ENCODE measurements at places on chromosomes 12 and 14.

DNA sequence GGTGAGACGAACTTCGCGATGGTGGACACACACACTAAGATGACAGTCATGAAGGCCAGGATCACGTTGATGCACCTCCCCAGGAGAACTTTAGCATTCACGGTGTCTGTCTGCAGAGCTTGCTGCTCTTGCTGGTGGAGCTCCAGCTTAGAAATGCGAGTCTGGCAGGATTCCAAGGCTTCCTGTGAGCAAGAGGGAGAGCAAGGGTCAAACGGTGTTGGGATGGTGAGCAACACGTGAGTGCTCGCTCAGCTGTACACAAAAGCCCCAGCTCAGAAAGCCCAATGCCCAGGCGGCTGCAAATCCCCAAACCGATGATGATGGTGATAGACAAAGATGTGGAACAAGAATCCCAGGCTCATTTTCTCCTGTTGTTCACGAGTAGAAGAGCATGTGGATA, 78.8 kb downstream of the TMCC3 start:
- no peak for DNase-seq

DNA sequence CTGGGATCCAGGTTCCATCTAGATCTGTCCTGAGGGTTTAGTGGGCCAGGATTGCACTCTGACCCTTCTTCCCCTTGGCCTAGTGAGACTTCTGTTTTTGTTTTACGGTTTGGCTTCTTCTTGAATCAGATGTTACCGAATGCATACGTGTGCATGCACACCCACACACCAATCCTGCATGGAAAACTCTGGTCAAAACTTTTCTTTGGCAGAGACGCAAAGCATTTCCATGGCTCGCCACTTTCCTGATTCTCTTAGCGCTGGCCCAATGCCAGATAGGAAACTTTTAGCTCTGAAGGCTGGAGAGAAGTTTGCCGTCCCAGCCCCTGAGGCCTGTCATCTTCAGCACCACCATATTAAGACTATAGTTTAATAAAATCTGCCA, 67.4 kb upstream of the ACTN1 start:
- DNase-seq, result no peak

DNA sequence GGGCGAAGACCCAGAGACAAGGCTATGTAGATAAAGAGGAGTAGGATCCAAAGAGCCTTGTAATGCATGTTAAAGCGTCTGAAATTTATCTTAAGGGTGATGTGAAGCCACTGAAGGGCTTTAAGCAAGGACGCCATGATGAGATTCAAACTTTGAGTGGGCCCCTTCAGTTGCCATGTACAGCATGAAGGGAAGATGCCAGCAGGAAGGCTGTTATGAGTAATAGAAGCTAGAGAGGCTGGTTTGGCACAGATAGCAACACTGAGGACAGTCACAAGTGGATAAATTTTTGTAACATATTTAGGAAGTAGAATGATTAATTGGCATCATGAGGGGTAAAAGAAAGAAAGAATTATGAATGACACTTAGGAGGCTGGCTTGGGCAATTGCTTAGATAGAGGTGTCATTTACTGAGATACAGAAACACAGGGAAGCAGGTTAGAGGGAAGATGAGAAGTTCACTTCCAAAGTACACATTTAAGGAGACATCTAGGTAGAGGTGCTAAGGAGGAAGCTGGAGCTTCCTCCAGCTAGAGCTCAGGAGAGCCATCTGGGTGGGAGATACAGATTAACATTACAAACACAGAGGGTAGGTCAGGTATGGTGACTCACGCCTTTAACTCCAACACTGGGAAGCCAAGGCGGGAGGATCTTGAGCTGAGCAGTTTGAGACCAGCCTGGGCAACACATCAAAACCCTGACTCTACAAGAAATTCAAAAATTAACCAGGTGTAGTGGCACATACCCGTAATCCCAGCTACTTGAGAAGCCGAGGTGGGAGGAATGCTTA, 13.7 kb downstream of the ATG2B start:
- DNase-seq, result no peak

GRCh38 chr14:90804292-90805083, 11.7 kb downstream of the TTC7B start:
- DNase-seq, result no peak

DNA sequence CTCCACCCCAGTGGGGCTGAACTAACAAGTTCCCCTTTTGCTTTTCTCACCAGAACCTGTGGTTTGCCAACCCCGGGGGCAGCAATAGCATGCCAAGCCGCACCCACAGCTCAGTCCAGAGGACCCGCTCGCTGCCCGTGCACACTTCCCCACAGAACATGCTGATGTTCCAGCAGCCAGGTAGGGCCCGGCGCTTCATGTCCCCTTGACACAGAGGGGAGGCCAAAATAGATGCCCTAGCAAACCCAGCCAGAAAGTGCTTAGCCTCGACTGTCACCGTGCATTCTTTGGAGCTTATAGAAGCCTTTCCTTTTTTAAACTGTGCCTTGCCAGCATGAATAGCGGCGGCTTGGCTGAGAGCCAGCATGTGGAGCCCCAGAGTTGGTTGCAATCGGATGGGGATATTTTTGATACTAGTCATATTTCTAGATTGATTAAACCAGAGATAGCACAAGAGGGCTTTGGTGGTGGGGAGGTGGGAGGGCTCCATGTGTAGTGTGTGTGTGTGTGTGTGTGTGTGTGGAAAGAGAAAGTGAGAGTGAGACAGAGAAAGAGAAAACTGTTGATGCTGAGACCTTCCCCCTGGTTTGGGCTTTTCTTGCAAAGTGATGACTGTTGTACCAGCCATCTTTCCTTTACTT, 126.1 kb downstream of the GCH1 start:
- DNase-seq, result peak; percentile 25

- no peak for DNase-seq
These were observed 1107.4 kb upstream of the SEL1L start for GRCh38 chr14:82641050-82641540.

DNA sequence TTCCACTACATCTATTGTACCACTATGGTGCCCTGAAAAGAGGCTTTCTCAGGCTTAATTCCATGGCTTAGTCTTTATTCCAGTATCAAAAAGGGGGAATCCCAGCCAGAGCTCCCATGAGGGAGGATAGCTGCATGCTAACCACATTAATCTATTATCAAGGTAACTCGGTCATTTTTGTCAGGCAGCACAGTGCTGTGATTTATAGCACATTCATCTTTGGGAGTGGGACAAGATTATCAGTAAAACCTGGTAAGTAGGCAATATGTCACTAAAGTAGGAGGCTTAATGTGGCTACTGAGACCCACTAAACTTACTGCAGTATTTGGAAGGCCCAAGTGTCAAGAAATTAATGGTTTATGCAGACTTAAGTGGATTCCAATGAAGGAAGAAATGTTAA, 58.9 kb downstream of the DAD1 start:
- DNase-seq, result no peak

GRCh38 chr14:83873669-83874068, 1656.3 kb upstream of the FLRT2 start:
- no peak for DNase-seq

- no peak for DNase-seq
These were observed 117.0 kb upstream of the DYRK2 start for GRCh38 chr12:67531501-67531900.

GRCh38 chr12:65810036-65810435, 14.2 kb upstream of the HMGA2 start:
- no peak for DNase-seq

DNA sequence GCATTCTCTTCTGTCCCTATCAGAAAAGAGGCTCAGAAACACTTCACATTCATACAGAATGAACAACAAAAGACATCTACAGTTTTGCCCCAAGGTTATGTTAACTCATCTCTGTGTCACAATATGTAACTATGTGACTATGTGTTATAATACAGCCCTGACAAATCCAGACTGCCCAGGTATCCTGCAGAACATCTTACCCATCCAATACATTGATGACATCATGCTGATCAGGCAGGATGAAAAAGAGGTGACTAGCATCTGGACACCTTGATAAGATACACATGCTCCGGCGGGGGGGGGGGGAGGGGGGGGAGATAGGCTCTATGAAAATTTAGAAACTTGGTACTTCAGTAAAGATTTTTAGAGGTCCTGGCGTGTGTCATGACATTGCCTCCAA, 8.3 kb upstream of the GNS start:
- DNase-seq, result no peak

GRCh38 chr12:48717252-48717695, 767 bp upstream of the CCNT1 start:
- DNase-seq, result no peak

DNA sequence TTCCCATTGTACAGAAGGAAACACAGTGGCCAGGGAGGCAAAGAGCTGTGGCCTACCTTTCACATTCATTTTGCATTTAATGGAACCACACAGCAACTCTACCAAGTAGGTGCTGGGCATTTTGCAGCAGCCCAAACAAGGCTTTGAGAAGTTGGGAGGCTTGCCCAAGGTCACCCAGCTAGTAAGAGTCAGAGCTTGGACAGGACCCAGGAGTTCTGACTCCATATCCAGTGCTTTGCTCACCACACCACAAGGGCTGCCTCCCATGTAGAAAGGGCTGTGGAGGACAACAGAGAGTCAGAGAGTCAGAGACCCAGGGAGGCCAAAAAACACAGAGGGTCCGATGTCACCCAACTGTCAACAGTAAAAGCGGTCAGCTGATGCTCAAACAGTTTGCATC, 400.2 kb downstream of the BCL11B start:
- no peak for DNase-seq

GRCh38 chr14:92686411-92686899, 62.0 kb downstream of the LGMN start:
- DNase-seq, result no peak

DNA sequence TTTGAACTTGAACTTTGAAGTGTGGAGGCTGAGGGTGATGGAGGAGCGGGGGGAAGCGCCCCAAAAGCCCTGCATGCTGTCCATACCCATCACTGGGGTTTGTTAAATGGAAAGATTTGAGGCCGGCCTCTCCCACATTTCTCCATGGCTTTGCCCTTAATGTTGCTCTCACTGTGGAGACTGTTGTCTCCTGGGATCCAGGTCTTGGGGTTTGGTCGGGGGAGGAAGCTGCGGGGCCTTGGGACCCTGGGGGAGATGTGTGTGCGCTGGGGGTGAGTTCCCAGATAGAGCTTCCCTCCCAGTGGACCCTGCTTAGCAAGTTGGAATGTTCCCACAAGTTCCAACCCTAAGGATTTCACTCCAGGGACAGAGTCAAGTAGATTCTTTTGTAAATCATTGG, 28.0 kb upstream of the LRTM2 start:
- DNase-seq, result no peak

DNA sequence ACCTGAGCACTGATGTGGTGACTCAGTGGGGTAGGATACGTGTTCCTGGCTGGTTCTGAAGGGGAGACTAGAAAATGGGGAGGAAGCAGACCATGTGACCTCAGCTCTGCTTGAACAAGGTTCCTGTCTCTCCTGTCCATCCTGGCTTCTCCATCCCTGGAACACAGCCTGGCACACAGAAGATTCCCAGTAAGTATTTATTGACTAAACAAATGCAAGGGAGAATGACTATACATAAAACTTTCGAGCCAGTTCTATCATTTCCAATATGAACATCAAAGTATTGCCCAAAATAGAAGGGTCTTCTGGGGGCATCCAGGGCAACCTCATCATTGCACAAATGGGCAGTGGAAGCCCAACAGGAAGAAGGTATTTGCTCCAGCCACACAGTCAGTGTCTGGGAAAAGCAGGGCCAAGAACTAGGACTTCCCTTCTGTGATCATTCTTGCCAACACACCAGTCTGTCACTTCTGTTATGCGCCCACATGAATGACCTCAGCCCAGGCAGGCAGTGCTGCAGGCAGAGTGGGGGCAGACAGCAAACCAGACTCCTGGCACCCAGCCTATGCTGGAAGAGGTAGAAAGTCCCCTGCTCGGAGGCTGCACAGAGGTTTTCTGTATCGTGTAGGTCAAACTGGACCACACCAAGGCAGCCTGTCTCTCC, 5.6 kb upstream of the SERPINA9 start:
- no peak for DNase-seq

DNA sequence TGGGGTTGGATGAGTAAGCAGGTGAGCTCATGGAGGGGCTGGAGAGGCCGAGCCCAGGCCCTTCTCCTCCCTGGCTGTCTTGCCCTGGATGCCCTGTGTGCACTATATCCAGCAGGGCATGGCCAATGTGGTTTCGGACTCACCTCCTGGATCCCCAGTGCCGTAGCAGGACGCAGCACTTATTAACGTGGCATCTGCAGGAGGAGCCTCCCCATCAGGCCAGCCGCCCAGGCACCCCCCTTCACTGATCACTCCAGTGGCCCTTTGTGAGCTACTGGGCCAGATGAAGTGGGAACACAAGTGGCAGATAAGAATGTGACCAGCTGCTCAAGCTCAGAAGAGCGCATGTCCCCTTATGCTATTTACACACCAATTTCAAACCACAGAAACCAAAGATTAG, 43.1 kb upstream of the DICER1 start:
- DNase-seq, result no peak

- no peak for DNase-seq
These were observed 2.0 kb upstream of the PPP1CC start for GRCh38 chr12:110744601-110745264.

DNA sequence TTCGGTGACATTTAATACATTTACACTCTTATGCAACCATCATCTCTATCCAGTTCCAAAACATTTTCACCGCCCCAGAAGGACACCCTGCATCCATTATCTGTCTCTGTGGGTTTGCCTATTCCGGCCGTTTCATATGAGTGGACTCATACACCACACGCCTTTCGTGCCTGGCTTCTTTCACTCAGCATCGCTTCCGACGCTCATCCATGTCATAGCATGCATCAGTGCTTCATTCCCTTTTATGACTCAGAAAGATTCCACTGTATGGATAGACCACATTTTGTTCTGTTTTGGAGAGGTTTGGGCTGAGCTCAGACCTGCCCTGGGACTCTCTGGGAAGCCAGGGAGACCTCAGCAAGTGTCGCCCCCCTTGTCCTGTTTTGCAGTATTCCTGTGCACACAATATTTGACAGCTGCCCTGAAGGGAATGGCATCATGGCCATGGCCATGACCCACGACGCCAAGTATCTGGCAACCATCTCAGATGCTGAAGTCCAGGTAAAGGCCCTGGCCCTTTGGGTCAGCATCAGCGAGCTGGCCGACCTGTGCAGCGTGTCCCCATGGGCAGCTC, 23.8 kb downstream of the CFAP251 start:
- DNase-seq, result no peak

DNA sequence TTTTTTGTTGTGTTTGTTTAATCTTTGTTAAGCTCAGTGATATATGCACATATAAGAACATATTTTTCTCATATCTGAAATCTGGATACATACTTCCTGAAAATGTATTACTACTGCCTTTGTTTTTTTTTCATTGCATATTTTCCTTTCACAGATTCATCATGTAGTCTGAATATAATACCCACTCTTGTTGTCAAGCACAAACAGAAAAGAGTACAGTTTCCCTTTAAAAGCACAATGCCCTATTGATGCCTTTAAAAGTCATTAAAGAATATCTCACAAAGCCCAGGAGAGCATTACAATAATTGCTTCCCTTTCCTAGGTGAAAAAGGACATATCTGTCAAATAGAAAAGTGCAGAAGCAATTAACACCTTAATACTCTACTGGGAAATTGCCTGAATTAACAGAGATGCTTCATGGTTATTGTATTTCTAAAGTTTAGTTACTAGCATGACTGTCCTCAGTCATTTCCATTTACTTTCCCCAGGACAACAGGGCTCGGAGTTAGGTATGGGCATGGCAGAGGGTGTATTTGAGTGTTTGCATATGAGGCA, 107.4 kb downstream of the GRIP1 start:
- no peak for DNase-seq

GRCh38 chr12:131101703-131102492, 148.2 kb downstream of the ADGRD1 start:
- DNase-seq, result peak; percentile 13

- DNase-seq, result peak; percentile 27
These were observed 79.0 kb downstream of the WDR20 start for GRCh38 chr14:102218688-102219087.

GRCh38 chr12:32477714-32478113, 78.4 kb downstream of the FGD4 start:
- no peak for DNase-seq

GRCh38 chr12:43694879-43695278, 63.7 kb downstream of the PUS7L start:
- no peak for DNase-seq
